ENCODE measurements at places on chromosomes 2 and 18. TPM values are rescaled to one million over a fixed set of nuclear protein-coding genes. Genes with fewer than 3 reads are reported as not detected.

Gene TUBA3D
- total RNA-seq = 5.1 TPM

Gene EHD3
- 6.3 TPM for total RNA-seq

Gene COLEC12
- total RNA-seq = 0.06 TPM

Gene MAP3K19
- not detected for total RNA-seq

Gene NAPG
- total RNA-seq = 11.3 TPM

Gene LHCGR
- not detected for total RNA-seq

Gene CCDC150
- total RNA-seq = 5.3 TPM

Gene TRABD2A
- total RNA-seq = 12.8 TPM

Gene DYSF
- 0.56 TPM for total RNA-seq

Gene HOXD8
- total RNA-seq = 5.3 TPM

Gene HOXD1
- 0.17 TPM for total RNA-seq

Gene TMEM178A
- 0.08 TPM for total RNA-seq

Gene EGR4
- 0.33 TPM for total RNA-seq

Gene ERFE
- 8.1 TPM for total RNA-seq

Gene NEMP2
- total RNA-seq = 7.1 TPM

Gene STAMBP
- total RNA-seq = 52.6 TPM

All from A549 treated with Hydrocortisone at 1 μM for 4 hours (cell line).